ENCODE measurements at places on chromosomes 12 and 14.

DNA sequence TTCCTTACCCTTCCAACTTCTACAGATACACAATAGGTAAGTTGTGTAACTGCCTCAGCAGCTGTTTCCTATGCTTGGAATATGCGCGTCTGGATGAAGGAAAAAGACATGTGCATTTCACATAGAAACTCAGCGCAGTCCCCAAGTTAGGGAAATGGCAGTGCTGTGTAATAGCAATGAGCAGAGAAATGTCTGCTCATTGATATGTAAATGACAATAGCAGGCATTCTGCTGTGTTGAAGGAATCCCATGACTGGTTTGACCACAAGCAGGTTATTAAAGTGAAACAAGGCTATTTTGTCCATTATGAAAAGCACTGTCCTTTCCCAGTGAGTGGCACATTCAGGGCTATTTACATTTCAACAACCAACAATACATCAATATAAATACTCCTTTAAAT is 106.6 kb downstream of the BTG1 start:
- DNase-seq: no peak

- DNase-seq: no peak
Observed at GRCh38 chr14:40870252-40870651, 736.4 kb upstream of the LRFN5 start.

- no peak for DNase-seq
Observed at GRCh38 chr14:105085766-105086165, 20.5 kb upstream of the GPR132 start.

- no peak for DNase-seq
Observed at GRCh38 chr12:41962171-41962572, 182.5 kb downstream of the GXYLT1 start.

GRCh38 chr12:51205350-51205749 is 12.5 kb downstream of the POU6F1 start:
- DNase-seq: no peak
